Activated CD8-positive, alpha-beta memory T cell treated with anti-CD3 and anti-CD28 coated beads for 24 hours (primary cell): ENCODE measurements at places on chromosomes 3 and 15.

DNA sequence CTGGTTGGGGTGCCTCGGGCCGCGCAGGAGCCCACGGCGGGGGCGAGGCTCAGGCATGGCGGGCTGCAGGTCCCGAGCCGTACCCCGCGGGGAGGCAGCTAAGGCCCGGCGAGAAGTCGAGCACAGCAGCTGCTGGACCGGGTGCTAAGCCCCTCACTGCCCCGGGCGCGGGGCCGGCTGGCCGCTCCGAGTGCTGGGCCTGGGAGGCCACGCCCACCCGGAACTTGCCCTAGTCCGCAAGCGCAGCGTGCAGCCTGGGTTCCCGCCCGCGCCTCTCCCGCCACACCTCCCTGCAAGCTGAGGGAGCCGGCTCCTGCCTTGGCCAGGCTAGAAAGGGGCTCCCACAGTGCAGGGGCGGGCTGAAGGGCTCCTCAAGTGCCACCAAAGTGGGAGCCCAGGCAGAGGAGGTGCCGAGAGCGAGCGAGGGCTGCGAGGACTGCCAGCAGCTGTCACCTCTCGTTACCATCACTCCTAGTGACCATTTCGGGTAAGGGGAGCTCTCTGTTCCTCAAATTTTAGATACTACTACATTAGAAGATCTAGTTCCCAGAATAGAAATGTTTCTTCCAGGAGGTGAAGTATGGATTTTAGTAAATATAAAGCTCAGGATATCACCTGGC, 417.0 kb upstream of the AGTR1 start:
- no peak for DNase-seq

DNA sequence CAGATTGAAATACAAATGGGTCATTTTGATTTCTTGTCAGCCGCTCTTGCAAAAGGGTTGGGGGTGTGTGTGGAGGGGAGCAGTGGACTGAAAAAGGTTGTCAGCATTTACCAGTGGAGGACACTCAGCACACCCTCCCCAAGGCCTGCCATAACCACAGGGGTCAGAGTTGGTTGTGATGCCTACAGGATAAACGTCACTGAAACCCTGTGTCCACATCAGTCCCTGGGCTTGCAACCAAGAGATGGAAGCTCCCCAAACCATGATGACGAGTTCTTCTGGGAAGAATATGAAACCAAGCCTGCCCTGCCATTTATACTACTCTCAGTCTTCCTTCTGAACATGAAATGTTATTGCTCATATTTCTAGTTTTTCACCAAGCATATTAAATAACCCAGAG, 54.0 kb upstream of the UMPS start:
- no peak for DNase-seq

DNA sequence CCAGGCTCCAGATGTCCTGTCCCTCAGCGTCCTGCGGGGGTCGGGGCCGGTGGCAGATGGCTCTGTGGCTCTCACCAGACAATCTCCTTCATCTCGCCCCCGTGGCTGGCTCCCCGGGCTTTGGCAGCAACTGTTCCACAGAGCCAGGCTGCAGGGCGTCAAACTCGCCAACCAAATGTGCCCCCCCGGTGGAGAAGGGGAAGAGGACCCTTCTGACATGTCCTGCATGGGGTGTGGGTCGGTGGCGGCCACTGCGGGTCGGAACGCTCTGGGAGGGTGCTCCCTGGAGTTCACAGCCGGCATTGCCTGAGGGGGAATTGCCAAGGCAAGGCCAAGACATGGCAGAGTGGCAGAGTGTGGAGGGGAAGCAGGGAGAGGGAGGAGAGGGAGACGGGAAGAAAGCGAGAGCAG, 36.0 kb downstream of the BDH1 start:
- DNase-seq: no peak

GRCh38 chr15:69544365-69545113, 91.9 kb downstream of the RPLP1 start:
- DNase-seq: no peak

GRCh38 chr3:184636741-184637316, 75.0 kb downstream of the MAGEF1 start:
- peak; percentile 69 for DNase-seq

DNA sequence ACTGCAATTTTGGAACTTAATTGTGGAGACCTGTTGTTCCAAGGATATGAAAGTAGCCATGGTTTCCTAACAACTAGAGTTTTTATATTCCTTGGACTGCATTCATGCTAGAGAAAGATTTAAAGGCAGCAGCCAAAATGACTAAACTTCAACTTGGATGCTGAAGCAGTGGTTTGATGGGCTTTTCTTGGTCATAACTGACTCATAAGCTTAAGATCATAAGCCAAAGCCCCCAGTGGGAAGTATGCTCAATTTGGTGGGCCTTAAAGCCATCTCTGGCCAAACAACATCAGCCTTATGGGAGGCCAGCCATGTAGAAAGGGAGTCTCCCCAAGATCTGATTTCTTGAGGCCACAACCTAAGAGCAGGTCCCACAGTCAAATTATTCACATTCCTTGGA, 80.2 kb downstream of the ZNF280D start:
- no peak for DNase-seq

- no peak for DNase-seq
Observed at GRCh38 chr3:138093721-138094120, 21.7 kb downstream of the DZIP1L start.

DNA sequence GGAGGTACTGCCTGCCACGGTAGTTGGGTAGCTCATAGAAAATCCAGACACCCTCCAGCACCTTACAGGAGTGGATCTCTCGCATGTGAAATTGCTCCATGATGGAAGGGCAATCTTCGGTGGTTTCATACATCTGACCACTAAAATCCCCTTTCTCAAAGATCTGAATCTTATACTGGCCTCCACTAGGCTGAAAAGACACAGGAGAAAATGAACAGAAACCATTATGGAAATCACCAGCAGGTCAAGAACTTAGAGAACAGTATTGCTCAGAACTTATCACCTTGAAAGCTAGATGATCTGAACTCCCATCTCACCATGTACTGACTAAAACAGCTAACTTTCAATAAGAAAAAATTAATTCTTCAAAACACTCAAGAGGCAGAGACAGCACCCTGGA, 5.4 kb downstream of the CRYGS start:
- DNase-seq: no peak

- DNase-seq: no peak
Observed at GRCh38 chr15:52994290-52994689, 204.2 kb upstream of the ONECUT1 start.

DNA sequence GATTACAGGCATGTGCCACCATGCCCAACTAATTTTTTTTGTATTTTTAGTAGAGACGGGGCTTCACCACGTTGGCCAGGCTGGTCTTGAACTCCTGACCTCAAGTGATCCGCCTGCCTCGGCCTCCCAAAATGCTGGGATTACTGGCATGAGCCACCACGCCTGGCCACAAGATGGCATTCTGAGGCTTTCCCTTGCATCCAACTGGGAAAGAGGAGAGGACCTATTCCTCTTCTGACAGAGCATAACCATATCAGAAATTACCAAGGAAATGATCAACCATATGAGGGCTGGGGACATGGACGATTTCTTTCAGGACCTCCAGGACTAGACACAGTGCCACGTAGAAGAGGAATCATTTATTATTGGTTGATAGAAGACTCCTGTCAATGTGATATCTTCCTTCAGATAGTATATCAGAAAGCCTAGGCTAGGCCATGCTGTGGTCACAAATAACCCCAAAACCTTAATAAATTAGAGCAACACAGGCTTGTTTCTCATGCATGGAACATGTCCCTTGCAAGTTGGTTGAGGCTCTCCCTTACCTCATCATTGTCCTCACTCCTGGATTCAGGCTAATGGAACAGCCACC, 372.3 kb upstream of the IL12A start:
- no peak for DNase-seq

- no peak for DNase-seq
Observed at GRCh38 chr3:128369881-128370642, 96.6 kb downstream of the DNAJB8 start.

DNA sequence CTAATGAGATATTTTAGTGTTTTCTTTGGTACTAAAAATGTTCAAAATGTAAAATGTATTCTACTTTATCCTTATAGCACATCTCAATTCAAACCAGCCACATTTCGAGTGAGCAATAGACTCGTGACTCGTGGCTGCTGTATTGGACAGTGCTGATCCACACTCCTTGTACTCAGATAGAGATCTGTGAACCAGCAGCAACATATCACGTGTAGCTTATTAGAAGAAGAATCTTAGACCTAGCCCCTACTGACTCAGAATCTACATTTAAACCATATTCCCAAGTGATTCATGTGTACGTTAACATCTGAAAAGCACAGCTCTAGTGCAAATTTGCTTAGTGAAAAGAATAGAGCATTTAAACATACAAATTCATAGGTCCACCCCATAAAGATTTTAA, 130.9 kb downstream of the IL1RAP start:
- DNase-seq: no peak

DNA sequence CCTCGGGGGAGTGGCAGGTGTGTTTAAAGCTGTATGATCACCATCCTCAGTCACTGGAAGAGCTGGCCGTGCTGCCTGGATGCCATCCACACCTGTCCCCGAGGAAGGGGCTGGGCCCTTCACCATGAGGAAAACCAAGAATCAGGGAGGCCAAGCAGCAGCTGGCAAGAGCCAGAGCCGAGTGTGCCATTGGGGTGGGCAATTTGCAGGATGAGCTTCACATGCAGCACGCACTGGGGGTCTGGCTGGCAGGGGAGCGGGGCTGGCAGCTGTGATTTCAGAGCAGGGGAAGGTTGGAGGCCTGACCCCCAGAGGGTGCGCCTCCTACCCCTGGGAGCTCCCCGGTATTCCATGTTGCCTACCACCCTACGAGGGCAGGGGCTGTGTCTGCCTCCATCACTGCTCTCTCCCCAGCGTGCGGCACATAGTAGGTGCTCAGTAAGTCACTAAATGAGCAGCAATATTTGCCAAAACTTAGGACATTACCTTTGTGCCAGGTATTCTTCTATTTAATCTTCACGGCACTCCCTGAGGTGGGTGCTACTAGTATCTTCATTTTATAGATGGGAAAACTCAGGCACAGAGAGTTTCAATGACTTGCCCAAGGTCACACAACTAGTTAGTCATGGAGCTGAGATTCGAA, 30.3 kb upstream of the IQSEC1 start:
- DNase-seq: no peak

DNA sequence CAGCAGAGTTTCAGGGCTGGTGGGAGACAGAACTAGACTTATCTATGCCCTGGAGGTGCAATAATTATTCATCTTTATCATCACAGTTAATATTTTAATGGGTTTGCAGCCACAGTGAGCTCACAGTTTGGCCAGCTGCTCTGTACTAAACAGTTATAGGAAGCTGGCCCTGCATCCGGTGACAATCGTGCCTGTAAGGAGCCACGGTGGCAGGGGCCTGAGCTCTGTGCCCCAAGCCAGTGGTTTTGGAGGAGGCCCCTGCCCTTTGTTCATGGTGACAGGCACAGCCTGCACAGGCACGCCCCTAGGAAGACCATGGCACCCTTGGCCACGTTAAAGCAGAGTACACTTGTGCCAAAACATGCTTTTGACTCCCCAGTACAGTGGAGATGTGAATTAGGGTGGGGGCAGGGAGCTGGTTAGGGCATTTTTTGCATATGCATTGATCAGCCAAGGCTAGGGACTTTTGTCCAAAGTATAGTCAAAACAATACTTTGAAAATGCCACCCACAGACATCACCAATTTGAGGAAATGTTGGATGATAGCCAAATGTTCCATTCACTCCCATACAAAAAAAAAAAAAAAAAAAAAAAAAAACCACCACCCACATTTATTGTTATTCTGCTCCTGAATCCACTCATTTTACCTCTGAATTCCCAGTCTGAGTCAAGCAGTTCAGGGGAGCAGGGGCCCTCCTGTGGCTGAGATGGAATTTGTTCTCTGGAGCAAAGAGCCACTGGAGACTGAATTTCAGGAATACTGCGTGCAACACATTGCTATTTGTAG, 3.4 kb upstream of the RFTN1 start:
- no peak for DNase-seq

GRCh38 chr15:48794697-48795134, 16.2 kb downstream of the CEP152 start:
- no peak for DNase-seq

DNA sequence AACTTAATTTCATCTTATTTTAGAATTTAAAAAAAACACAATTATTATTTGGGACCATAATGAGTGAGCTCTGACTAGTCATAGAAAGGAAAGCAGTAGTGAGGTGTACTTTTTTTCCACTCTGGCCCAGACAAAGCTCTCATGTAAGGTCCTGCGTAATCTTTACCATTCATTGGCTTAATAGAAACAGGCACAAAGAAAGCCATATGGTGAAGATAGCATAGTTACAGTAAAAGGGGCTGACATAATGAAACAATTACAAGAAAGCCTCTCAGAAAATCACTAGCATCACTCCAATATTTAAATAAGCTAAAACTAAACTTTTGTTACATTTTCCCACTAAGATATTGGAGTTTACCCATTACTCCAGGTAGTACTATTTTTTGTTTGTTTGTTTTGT, 384.6 kb upstream of the ALCAM start:
- no peak for DNase-seq

DNA sequence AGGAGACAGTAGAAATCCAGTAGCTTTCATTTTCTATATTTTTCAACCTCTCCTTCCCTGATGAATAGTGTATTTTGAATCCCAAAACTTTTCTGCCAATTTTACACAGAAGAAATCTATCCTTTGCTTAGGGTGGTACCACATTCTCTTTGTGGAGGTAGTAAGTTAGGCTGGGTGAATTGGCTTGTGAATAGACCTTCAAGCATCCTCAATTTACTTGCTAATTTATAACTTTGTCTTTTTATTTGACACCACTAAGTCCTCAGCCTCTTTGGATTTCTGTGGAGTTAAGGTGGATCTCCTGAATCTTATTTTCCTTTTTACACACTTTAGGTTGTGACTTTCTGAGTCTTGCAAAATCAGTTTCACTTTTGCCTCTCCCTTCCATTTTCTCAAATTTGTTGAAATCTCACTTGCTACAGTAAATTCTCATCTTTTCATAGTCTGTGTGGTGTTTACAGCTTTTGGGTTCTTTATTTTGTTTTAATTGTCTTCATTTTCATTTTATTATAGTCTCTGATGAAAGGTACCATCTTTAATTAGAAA, 5.7 kb upstream of the PLSCR1 start:
- no peak for DNase-seq

- DNase-seq: no peak
Observed at GRCh38 chr3:78912687-78913086, 855.1 kb downstream of the ROBO1 start.

DNA sequence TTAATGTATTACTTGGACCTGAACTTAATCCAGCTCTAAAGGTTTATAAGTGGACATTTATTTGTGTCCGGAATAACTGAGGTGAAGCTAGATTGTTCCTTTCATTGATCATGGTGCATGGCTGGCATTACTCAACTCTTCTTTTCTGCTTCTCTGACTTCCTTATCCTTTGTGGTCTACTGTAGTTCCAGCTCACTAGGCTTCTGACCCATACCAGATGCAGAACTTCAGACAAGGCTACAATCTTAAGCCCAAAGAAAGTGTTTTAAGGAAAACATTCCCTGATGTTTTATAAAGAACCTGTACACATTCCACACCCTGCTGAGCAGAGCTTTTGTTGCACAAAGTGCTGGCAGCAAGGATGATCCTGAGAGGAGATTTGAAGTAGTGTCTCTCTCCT, 250.8 kb upstream of the TGFBR2 start:
- no peak for DNase-seq

GRCh38 chr3:175121225-175121624, 262.1 kb downstream of the NAALADL2 start:
- DNase-seq: no peak

GRCh38 chr15:55695432-55695831, 47.5 kb downstream of the PRTG start:
- no peak for DNase-seq

- DNase-seq: no peak
Observed at GRCh38 chr15:47561102-47561501, 156.2 kb upstream of the SEMA6D start.
